ENCODE measurements at places on chromosomes 1 and 21. TPM values are rescaled to one million over a fixed set of nuclear protein-coding genes. Genes with fewer than 3 reads are reported as not detected.
A peak's percentile ranks its signal among the peaks of the same experiment; 100 is the strongest.

- no peak for DNase-seq
- H3K27me3 ChIP-seq, result no peaks in the 10 kb centered on the region
- no peaks in the 10 kb centered on the region for H3K4me1 ChIP-seq
- H3K36me3 ChIP-seq, result no peaks in the 10 kb centered on the region
- H3K27ac ChIP-seq, result no peak overlapping the region
These were observed 10.3 kb downstream of the PLA2G4A start for GRCh38 chr1:186839041-186839400.

GRCh38 chr1:183807549-183808168 is 2.7 kb downstream of the RGL1 start:
- no peak overlapping the region for H3K4me3 ChIP-seq
- DNase-seq, result no peak
- peak overlapping the region; percentile 54 for H3K27ac ChIP-seq

- no peak for DNase-seq
- H3K36me3 ChIP-seq, result peaks cover 87% of the 10 kb centered on the region
- no peak overlapping the region for H3K4me3 ChIP-seq
- no peaks in the 10 kb centered on the region for H3K4me1 ChIP-seq
These were observed 30.9 kb downstream of the LRRC71 start for GRCh38 chr1:156951371-156951770.

The CCDC17 gene
- 0.34 TPM for total RNA-seq

DNA sequence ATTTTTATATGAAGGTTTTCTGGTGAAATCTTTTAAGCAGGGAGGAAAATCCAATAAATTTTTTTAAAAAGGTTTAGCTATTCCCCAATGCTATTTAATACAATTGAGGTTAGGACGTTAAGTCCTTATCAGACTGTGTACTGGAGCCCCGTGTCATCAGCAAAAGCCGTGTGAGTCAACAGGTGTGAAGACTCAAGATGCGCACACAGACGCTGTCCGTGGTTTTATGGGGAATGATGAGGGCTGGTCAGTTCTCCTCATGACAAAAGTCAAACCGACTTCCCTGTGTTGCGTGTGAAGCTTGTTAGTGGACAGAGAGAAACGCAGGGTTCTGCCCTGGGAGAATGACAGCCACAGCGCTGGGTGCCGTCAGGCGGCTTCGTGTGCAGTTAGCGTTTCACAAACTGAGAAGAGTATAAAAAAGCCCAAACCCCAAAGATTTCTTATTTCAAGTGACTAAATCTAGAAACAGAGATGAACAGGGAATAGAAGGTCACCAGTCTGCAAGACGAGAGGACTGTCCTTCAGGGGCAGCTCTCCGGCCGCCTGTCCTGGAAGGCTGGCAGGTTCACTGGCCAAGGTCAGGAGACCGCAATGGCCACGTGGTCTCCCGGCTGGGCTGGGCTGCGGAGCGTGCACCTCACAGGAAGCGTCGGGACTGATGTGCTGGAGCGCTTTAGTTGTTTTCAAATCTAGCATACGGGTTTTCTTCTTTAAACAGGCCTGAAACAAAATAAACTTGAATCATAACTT is 22.4 kb downstream of the PTTG1IP start:
- no peak overlapping the region for H3K4me3 ChIP-seq
- no peaks in the 10 kb centered on the region for H3K27me3 ChIP-seq
- no peak overlapping the region for H3K27ac ChIP-seq
- H3K36me3 ChIP-seq, result peaks cover 78% of the 10 kb centered on the region
- DNase-seq, result no peak
- H3K4me1 ChIP-seq, result peaks cover 13% of the 10 kb centered on the region

DNA sequence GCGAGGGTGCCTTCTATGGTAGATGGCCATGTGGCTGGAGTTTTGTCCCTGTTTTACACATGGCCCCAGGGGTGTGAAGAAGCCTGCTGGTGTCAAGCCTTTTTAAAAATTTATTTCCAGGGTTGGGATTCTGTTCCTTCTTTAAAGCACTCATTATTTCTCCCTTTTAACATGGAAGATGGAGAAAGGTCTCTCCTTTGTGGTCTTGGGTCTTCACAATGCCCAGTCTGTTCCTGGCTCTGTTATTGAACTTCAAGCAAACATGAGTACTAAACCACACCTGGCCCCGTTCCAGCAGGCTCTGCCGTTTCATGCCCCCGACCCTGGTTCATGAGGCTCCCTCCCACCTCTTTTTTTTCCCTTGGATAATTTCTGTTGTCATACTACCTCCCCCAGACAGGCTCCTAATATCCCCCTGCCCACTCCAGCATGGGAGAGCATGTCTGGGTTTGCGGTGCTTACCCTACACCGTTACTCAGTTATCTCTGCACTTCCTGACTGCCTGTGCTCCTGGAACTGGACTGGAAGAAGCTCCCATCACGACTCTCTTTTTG is 121.2 kb upstream of the KIAA0040 start:
- H3K4me1 ChIP-seq, result 0 out of 2 replicates have a peak, but pooled peaks cover 4% of the 10 kb centered on the region
- no peak for DNase-seq
- peaks cover 28% of the 10 kb centered on the region for H3K27me3 ChIP-seq

GRCh38 chr1:244164511-244164890 is 113.4 kb downstream of the ZBTB18 start:
- no peak for DNase-seq
- peaks cover 61% of the 10 kb centered on the region for H3K4me1 ChIP-seq
- peak overlapping the region; percentile 88 for H3K27ac ChIP-seq
- H3K27me3 ChIP-seq, result no peaks in the 10 kb centered on the region
- H3K4me3 ChIP-seq, result no peak overlapping the region
- no peaks in the 10 kb centered on the region for H3K36me3 ChIP-seq

- H3K4me3 ChIP-seq, result no peak overlapping the region
- H3K4me1 ChIP-seq, result peaks cover 28% of the 10 kb centered on the region
- peaks cover 12% of the 10 kb centered on the region for H3K27me3 ChIP-seq
- no peak overlapping the region for H3K27ac ChIP-seq
- DNase-seq, result no peak
These were observed 3.0 kb upstream of the PEX10 start for GRCh38 chr1:2415337-2415736.

The LDLRAD2 gene
- total RNA-seq, result not detected

The WDR64 gene
- 0.24 TPM for total RNA-seq

DNA sequence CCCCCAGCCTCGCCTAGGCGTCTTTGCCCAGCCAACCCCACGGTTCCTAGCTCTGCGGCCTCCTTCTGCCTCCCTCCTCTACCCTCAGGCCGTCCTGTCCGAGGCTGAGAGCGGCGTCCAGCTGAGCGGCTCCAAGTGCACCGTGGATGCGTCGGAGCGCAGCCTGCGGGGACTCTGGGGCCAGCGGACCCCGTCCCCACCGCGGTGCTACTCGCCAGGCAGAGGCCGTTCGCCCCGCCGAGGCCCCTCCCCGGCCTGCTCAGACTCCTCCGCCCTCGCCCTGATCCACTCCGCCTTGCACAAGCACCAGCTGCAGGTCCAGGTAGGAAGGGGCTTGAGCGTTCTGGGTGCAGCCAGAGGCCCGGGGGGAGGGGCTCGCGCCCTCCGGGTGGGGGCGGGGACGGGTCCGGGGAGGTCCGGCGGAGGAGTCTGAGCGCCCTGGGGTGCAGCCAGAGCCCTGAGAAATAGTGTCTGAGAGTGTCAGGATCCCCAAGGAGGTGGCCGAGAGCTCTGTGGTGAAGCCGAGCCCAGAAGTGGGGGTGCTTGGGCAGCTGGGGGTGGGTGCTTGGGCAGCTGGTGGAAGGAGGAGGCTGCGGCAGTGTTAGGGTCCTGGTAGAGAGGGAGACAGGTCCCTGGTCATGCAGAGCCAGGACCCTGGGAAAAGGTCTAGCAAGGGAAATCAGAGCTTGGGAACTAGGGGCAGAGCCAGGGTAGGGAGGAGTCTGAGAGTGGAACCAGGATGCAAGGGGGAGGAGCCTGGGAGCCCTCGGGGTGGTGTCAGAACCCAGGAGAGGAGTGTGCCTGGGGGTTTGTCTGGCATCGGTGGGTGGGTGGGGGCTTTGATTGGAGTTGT is 3.2 kb upstream of the NBPF3 start:
- no peak overlapping the region for H3K27ac ChIP-seq
- DNase-seq, result no peak
- H3K27me3 ChIP-seq, result no peaks in the 10 kb centered on the region
- peaks cover 5% of the 10 kb centered on the region for H3K4me1 ChIP-seq

- H3K4me1 ChIP-seq, result no peaks in the 10 kb centered on the region
- no peaks in the 10 kb centered on the region for H3K36me3 ChIP-seq
- no peak overlapping the region for H3K27ac ChIP-seq
- DNase-seq, result no peak
- peaks cover 9% of the 10 kb centered on the region for H3K27me3 ChIP-seq
- H3K4me3 ChIP-seq, result no peak overlapping the region
These were observed 17.5 kb downstream of the RD3 start for GRCh38 chr1:211474451-211474850.

The TNFAIP8L2 gene
- not detected for total RNA-seq

GRCh38 chr1:5532811-5533210 is 459.4 kb downstream of the NPHP4 start:
- no peak overlapping the region for H3K4me3 ChIP-seq
- no peak for DNase-seq
- H3K27me3 ChIP-seq, result no peaks in the 10 kb centered on the region
- H3K27ac ChIP-seq, result no peak overlapping the region
- H3K4me1 ChIP-seq, result no peaks in the 10 kb centered on the region
